Stimulated activated CD8-positive, alpha-beta memory T cell treated with anti-CD3 and anti-CD28 coated beads, Interleukin-7, amount 100 ng/mL, for 24 hours (primary cell): ENCODE measurements at places on chromosomes 7 and 10.

- no peak for DNase-seq
These were observed 2.4 kb upstream of the MYO1G start for GRCh38 chr7:44981035-44981706.

GRCh38 chr10:52533986-52534385 is 219.9 kb downstream of the DKK1 start:
- no peak for DNase-seq

- no peak for DNase-seq
These were observed 871 bp downstream of the SPOCK2 start for GRCh38 chr10:72087392-72087968.

- peak; percentile 93 for DNase-seq
These were observed at the start of gene SHOC2 for GRCh38 chr10:110919349-110919931. Gene SHOC2 (plus strand): TSS chr10:110919604. CDS start chr10:110964359, 44,755 bp downstream.

DNA sequence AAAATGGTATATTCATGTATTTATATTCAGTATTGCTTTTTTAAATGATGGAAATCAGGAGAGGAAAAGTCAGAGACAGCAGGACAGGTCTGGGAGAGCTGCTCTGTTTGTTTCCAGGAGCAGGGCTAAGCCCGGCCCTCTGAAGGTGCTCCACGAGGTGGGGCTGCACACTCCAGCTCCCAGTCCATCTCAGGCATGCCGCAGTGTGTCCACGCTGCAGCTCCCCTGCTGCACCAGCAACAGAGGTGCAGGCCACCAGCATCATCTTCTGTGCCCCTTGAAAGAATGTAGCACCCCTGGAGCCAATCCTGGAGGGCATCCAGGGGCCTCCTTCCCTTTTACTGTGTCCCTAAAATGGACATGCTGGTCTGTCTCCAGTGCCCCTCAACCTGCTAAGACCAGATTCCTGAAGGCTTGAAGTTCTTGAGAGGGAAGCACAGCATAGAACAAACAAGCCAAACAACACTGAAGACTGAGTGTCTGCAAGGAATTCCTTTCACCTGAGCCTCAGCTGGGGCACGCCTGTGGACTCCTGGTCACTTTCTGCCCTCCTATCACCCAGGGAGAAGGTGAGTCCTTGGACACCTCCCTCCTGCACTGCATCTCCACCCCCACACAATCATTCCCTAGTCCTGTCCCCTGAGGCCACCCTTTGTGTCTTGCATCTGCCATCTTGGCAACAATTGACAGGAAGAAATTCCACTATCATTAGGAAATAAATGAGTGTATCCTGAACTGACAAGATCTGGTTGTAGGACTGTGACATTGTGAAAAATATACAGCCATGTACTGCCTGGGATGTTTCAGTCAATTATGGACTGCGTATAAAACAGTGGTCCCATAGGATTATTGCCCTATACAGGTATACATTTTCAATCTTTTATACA is 100.5 kb downstream of the CXCL12 start:
- no peak for DNase-seq

DNA sequence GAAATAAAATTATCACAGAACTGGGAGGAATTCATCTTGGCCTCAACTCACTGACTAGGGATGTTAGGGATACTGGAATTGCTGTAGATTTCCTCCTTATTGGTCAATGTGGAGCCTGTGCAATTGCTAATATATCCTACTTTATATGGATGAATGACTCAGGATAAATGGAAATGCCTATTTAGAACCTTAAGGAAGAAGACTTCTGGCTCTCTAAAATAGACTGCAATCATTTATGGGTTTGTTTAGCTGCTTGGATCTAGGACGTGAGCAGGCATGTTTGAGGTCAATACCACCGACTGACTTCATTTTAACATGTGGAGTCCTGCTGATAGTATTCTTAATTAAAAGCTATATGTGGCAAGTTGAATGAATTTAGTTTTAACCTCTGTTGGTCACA is 1040.1 kb upstream of the LRRN3 start:
- DNase-seq = no peak

- no peak for DNase-seq
These were observed 1.7 kb upstream of the NEURL1 start for GRCh38 chr10:103491729-103492364.

DNA sequence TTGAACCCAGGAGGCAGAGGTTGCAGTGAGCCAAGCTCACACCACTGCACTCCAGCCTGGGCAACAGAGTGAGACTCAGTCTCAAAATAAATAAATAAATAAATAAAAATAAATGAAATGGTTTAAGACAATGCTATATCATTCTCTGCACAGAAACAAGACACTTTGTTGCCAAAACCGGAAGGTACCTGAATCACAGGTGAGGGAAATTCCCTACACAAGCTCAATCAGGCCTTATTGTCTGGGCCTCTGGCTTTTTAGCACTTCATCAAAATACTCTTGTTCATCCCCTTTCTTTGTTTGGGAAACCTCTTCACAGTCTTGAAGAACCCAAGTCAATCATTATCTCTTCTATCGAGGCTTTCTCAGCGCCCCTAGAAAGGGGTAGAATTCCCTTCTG is 166.1 kb upstream of the NPSR1 start:
- DNase-seq = no peak

- no peak for DNase-seq
These were observed 44.4 kb downstream of the MCU start for GRCh38 chr10:72736176-72736827.

DNA sequence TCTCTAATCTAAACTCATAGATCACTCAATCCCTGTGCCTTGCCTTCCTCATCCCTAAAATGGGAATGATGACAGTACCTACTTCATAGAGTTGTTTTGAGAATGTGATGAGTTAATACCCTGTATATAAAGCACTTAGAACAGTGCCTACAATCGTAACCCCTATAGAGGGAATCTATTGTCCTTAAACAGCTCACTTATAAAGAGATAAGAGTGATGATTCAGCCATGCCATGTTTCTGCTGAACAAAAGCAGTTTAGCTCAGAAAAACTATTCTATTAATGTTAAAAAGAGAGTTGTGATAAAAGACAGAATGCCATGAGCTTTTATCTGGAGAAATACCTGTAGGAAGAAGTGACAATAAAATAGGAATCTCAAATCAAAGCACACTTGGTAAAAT is 63.6 kb downstream of the CUBN start:
- DNase-seq = no peak

- no peak for DNase-seq
These were observed 101.1 kb downstream of the SLC37A3 start for GRCh38 chr7:140297192-140297591.

DNA sequence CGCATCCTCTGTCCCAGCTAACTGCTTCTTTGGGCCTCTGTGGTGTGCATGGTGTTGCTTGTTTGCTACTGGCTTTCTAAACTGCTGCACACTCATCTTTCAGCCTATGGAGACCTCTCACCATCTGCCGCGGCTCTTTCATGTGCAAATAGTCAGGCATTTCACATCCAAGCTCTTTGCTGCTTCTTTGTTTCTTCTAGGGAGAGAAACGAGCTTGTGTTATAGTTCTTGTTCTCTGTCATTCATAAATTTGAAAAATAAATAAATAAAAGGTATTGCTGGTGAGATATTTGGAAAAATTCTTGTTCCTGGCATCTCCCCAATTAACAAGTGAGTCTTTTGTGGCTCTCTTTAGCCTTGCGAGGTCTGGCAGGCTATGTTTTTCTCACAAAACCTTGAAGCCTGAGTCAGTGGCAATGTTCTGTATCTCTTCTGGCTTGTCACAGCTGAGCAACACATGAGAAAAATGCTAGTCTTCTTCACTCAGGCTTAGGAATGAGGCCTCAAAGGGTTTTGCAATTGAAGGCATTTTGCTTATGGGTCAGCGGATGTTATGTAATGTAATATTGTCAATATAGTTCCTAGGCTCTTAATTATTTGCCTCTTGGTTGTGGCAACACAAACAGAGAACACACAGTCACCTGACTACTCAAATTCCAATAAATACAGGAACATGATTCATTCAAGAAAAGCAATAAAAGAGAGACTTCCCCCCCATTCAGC is 274.0 kb downstream of the FRMD4A start:
- no peak for DNase-seq

- DNase-seq = no peak
These were observed 164.7 kb downstream of the GNAT3 start for GRCh38 chr7:80347173-80347572.

DNA sequence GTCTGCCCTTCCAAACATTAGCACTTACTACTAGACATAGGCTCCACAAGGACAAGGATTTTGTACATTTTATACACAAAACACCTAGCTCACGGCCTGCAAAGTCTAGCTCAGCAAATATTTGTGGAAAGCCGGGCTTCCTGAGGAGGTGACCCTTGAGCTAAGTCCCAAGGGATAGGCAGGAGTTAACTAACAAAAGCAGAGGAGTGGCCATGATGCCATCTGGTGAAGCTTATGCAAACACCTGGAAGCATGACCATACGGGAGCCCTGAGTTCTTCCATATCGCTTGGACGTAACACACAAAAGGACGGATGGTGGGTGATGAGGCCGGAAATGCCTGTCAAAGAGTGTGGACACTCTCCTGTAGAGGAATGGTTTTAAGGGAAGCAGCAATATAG is 25.9 kb upstream of the YAE1 start:
- no peak for DNase-seq

- DNase-seq = no peak
These were observed 15.0 kb downstream of the ARPC1A start for GRCh38 chr7:99340659-99341058.

DNA sequence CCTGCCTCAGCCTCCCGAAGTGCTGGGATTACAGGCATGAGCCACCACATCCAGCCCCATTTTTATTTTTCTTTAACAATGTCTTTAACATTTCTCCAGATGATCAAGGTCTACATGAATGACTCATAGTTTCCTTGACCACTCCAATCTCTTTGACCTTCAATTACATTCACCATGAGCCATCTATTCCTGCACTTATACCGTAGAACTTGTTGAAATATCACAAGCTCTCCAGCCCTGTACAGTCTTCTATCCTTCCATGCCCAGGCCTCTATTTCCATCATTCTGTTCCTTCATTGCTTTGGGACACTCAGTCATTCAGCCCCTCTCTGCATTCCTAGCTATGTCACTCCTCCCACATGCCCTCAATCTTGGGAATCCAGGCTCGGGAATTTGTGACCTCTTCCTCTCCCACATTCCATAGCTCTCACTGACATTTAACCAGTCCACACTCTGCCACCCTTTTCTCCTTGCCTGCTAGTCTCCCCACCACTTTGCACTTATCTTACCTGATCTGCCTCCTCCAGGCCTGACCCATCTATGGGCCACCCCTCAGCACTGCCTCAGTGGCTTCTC is 151.8 kb upstream of the STK17A start:
- no peak for DNase-seq

- DNase-seq = no peak
These were observed 185.7 kb upstream of the TMEM72 start for GRCh38 chr10:44725404-44725803.

DNA sequence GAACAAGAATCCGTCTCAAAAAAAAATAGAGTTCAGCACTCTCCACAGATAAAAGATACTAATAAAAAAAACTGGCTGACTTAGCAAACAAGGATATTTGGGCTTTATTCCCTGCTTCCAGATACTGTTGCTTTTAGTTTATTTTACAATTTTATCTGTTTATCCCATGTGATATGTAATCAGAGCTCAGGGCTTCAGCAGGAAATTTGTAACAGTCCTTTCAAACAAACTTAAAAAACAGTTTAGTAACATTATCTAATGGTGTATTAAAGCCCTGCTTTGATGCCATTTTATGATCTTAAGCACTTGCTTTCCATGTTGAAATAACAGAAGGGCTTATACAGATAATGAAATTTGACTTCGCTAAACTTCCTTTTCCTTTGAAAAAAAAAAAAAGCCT is 28.1 kb downstream of the DCLRE1A start:
- no peak for DNase-seq
